ENCODE measurements at places on chromosomes 2 and 18.

- no peak for DNase-seq
Observed at GRCh38 chr2:68452158-68452900, 14.8 kb downstream of the FBXO48 start.

GRCh38 chr2:234970477-234970882 lies 18.7 kb downstream of the SH3BP4 start:
- DNase-seq: no peak

GRCh38 chr2:217797165-217797564 lies 205.6 kb downstream of the TNS1 start:
- DNase-seq: no peak

DNA sequence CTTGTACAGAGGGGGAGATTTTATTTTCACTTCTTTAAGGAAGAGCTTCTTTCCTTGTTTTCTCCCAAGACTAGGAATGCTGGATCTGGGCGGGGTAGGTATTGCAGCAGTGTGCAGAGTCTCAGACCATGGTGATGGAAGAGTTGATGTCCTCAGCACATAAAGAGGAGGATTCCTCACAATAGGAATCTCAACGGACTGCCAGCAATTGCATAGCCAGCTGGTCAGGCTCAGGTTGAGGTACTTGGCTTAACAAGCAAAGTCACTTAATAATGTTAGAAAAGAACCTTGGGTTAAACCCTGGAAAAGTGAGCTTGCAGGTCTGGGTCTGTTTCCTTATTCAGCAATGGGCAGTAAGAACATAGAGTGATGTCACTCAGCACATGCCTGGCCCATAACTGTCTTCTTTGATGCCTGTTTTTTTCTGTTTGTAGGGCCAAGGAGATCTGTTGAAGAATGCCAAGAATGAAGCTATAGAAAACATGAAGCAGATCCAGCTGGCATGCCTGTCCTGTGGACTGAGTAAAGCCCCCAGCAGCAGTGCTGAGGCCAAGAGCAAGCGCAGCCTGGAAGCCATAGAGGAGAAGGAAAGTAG lies 342.1 kb downstream of the PLCL1 start:
- DNase-seq: no peak

- no peak for DNase-seq
Observed at GRCh38 chr2:215084080-215084479, 54.3 kb downstream of the ABCA12 start.

DNA sequence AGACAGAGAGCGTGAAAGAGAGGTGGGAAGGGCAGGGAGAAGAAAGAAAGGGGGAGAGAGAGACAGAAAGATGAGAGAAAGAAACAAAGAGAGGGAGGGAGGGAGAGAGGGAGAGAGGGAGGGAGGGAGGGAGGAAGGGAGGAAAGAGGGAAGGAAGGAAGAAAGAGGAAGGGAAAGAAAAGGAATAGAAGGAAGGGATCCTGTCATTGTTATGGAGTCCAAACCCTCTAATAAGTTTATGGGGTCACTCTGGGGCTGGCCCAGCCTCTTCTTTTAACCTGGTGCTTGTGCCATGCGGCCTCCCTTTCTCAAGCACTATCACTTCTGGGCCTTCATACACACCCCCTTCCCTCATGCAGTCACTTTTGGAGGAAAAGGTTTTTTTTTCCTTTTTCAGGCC lies 58.5 kb downstream of the FAM161A start:
- DNase-seq: no peak

- no peak for DNase-seq
Observed at GRCh38 chr2:15730545-15731212, 139.0 kb downstream of the DDX1 start.

GRCh38 chr18:60021556-60021955 lies 121.8 kb downstream of the PMAIP1 start:
- no peak for DNase-seq

Measured in activated naive CD4-positive, alpha-beta T cell treated with Interleukin-2 at 50 U/mL for 16 hours (primary cell).